ENCODE measurements at places on chromosomes 7 and 10. TPM values are rescaled to one million over a fixed set of nuclear protein-coding genes. Genes with fewer than 3 reads are reported as not detected.

- no peak for DNase-seq
These were observed 220.8 kb upstream of the PRSS58 start for GRCh38 chr7:142478479-142479220.

The ZNF775 gene
- 2.1 TPM for polyA plus RNA-seq

The SPDYE16 gene
- polyA plus RNA-seq, result not detected

GRCh38 chr10:75395066-75395931, 6.3 kb downstream of the ZNF503 start:
- DNase-seq, result no peak

GRCh38 chr7:121486590-121486989, 90.5 kb upstream of the FAM3C start:
- no peak for DNase-seq

The WEE2 gene
- not detected for polyA plus RNA-seq

GRCh38 chr7:130875265-130875741, 141.3 kb upstream of the KLF14 start:
- no peak for DNase-seq

The LIPF gene
- polyA plus RNA-seq, result not detected

DNA sequence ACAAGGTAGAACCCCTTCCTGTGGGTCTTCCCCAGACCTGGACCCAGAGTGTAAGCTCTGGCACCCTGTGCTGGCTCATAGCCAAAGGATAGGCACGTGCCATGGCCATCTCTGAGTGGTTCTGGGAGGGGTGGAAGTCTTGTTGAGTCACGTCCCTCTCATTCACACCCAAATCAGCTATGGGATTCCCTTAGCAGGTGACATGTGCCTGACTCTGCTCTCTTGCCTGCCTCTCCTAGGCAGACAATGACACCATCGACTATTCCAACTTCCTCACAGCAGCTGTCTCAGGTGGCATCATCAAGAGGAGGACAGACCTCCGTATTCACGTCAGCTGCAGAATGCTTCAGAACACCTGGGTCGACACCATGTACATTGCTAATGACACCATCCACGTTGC, 59.8 kb downstream of the C10orf120 start:
- no peak for DNase-seq

- DNase-seq, result no peak
These were observed 40.7 kb downstream of the GPRIN2 start for GRCh38 chr10:46515793-46516192.

The PRPF18 gene
- 6.4 TPM for polyA plus RNA-seq

DNA sequence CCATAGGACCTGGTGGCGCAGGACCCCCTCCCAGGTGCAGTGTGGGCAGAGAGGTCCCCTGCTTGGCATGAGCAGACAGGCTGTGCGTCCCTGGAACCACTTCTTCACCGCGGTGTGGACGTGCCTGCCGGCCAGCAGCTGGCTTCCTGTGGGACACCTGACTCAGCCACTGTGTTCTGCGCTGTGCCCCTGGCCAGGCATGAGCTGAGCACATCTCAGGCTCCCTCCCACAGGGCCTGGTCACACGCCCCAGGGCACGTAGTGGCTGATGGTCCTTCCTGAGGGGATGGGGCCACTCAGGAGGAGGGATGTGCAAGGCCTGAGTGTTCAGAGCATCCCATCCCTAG, 3.5 kb upstream of the DEPP1 start:
- DNase-seq, result no peak

- DNase-seq, result no peak
These were observed 14.6 kb downstream of the UMAD1 start for GRCh38 chr7:7654964-7655715.

The KCNK18 gene
- polyA plus RNA-seq, result not detected

The FXYD4 gene
- not detected for polyA plus RNA-seq

The FAM25A gene
- polyA plus RNA-seq, result not detected

The ADIRF gene
- 64.4 TPM for polyA plus RNA-seq

DNA sequence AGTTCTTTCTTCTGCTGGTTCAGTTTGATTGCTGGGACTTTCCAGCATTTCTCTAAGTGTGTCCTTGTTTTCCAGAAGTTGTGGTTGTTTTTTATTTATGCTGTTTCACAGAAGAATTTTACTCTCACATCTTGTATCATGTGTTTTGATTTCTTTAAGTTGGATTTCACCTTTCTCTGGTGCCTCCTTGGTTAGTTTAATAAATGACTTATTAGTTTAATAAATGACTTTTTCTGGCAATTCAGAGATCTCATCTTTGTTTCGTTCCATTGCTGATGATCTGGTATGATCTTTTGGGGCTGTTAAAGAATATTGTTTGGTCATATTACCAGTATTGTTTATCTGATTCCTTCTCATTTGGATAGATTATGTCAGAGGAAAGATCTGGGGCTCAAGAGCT, 59.8 kb upstream of the CYP2C9 start:
- no peak for DNase-seq

- DNase-seq, result no peak
These were observed 63.1 kb downstream of the VWA2 start for GRCh38 chr10:114301951-114302710.

The ANKMY2 gene
- 14.7 TPM for polyA plus RNA-seq

DNA sequence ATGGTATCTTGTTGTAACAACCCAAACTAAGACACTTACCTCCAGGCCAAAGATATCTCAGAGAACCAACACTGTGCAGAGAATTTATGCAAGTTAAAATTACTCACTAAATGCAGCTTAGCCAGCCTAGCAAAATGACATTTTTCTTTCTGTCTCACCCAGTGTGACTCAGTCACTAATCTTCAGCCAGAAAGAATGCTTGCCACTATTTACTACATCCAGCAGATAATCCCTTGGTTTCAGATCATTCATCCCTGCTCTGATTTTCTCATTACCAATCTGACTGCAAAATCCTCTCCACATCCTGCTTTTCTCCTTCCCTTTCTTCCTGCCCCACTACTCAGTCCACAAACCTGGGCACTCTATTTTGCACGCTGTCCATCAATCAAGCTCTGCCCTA, 93.5 kb upstream of the NEBL start:
- DNase-seq, result no peak

The AKR1D1 gene
- polyA plus RNA-seq, result not detected

- DNase-seq, result peak; percentile 33
These were observed 3.8 kb upstream of the ANTXRL start for GRCh38 chr10:46282842-46283574.

The FAM237B gene
- not detected for polyA plus RNA-seq

The EBF3 gene
- 0.31 TPM for polyA plus RNA-seq

- no peak for DNase-seq
These were observed 622 bp downstream of the CPEB3 start for GRCh38 chr10:92290076-92290836.

The COBL gene
- polyA plus RNA-seq, result not detected

The SPDYE18 gene
- 0.23 TPM for polyA plus RNA-seq

DNA sequence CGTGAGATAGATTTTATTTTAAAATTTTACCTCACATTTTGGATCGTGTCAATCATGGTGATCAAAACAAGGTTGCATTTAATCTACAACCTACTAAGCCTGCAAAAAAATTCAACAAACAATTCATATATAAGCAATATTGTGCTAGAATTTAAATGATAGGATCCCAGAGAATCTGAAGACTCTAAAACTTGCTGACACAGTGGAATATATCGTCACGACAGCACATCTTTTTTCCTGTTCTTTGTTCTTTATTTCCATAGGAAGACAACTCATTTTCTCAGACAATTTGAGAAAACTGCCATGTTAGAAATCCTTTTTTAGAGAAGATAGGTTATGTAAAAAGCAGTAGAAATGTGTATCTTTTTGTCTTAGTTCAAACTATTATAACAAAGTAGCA, 820.2 kb upstream of the CELF2 start:
- DNase-seq, result no peak

DNA sequence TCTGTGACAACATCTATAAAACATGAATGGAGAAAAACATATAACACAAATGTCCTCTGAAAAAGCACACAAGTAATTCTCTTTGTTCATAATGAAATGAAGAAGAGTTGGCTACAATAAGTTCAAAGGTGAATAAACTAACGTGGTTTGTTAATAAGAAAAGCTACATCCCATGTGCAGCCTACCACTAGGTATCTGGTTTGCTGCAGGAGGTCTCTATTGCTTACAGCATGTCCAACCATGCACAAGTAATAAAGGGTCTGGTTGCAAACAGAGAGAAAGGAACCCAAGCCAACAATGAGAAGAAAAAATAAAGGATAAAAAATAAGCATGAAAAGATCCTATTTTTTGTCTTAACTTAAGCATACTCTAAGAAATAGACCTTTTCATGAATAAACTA, 139.2 kb downstream of the CHCHD3 start:
- DNase-seq, result no peak

The CNPY4 gene
- polyA plus RNA-seq, result 20.9 TPM

DNA sequence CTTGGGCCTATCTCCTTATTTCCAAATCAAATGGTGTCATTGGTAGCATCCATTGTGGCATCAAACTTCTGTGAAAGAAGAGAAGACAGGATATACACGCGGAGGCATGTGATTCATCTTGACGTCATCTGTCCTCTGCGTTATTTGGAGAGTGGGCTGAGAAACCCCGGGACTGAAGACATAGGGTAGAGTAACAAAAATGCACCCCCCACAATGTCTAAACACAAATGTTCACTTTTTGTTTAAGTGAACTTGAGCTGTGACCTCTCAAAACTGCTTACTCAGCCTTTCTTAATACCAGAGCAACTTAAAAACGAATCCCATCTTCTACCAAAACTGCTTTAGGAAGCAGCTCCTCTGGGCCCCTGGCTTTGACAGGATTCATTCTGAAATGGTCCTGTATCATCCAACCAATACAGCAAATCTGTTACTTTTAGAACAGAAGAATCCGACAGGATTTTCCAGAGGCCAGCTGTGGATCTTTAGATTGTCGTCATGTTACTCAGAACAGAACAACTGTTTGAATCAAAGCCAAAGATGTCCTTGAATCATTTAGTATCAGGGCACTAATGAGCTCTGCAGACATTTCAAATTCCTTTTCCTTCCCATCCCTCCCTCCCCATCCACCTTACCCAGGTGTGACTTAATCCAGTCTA, 438.1 kb downstream of the SUGCT start:
- DNase-seq, result no peak

- DNase-seq, result no peak
These were observed 477.2 kb downstream of the PARD3 start for GRCh38 chr10:34337917-34338316.

The UNCX gene
- not detected for polyA plus RNA-seq

- DNase-seq, result no peak
These were observed 6.0 kb upstream of the CCDC136 start for GRCh38 chr7:128785738-128786137.

GRCh38 chr7:116380025-116380424, 119.5 kb upstream of the CAV2 start:
- DNase-seq, result no peak

GRCh38 chr10:109902992-109903947, 20.0 kb downstream of the XPNPEP1 start:
- DNase-seq, result no peak

GRCh38 chr7:35697414-35698175, 2.7 kb upstream of the HERPUD2 start:
- DNase-seq, result peak; percentile 23

GRCh38 chr7:92994901-92995300, 122.9 kb downstream of the SAMD9 start:
- DNase-seq, result no peak

GRCh38 chr10:117320050-117320665, 55.1 kb downstream of the PDZD8 start:
- DNase-seq, result no peak

- no peak for DNase-seq
These were observed 169.5 kb downstream of the DKK1 start for GRCh38 chr10:52483587-52483986.

DNA sequence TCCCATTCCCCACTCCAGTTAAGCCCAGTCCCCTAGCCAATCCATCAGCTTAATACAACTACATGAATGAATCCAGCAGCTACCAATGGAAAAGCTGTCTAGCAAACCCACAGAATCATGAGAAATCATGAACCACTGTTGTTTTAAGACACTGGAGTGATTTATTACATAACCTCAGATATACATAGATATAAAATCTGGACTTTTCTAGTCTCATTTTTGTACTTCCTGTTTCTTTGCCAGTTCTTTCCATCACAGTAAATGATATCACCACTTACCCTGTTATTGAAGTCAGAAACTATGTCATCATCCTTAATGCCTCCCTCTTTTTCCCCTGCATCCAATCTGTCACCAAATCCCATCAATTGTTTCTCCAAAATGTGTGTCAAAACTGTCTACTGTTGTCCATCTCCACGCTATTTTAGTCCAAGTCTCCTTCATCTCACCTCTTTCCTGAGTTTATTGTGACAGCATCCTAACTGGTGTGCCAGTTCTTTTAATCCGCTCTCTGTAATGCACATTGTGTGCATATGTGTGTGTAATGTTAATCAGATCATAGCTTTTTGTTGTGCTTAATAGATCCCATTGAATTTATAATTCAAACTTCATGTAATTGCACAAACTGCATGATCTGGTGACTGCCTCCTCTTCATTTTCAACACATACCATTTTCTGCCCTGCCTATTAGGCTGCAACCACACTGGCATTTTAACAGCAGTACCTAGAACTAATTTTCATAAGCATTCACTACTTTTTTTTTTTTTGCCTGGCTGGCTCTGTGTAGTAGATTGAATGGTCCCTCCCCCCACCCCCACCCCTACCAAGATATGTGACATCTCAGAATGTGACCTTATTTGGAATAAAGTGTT, 56.0 kb downstream of the MKLN1 start:
- no peak for DNase-seq
